ENCODE measurements at places on chromosomes 1 and 21.

GRCh38 chr21:15841856-15842564 lies 112.2 kb downstream of the USP25 start:
- no peak for DNase-seq

GRCh38 chr1:61797045-61797755 lies 54.9 kb downstream of the PATJ start:
- no peak for DNase-seq

GRCh38 chr1:233064988-233065387 lies 114.6 kb downstream of the NTPCR start:
- DNase-seq: no peak

- DNase-seq: no peak
These were observed 37.3 kb downstream of the HSD3B1 start for GRCh38 chr1:119544165-119544762.

- DNase-seq: no peak
These were observed 134.6 kb upstream of the RUNX3 start for GRCh38 chr1:25064465-25065240.

DNA sequence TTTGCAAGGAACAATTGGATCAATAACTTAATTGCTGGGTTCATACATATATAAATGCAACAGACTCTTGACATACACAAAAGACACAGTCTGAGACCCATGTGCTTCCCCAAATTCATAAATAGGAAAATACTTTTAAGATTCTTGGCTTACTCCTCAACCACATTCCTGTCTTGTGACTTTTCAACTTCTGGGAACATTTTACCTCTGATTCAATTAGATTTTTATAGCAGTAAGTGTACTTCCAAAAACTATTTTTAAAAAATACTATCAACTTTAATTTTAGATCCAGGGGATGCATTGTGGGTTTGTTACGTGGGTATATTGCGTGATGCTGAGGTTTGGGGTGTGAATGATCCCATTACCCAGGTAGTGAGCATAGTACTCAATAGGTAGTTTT lies 406.7 kb downstream of the RPS6KC1 start:
- no peak for DNase-seq

GRCh38 chr1:2566101-2567045 lies 10.2 kb downstream of the TNFRSF14 start:
- no peak for DNase-seq

GRCh38 chr1:185017338-185017737 lies 28.0 kb upstream of the RNF2 start:
- DNase-seq: no peak

DNA sequence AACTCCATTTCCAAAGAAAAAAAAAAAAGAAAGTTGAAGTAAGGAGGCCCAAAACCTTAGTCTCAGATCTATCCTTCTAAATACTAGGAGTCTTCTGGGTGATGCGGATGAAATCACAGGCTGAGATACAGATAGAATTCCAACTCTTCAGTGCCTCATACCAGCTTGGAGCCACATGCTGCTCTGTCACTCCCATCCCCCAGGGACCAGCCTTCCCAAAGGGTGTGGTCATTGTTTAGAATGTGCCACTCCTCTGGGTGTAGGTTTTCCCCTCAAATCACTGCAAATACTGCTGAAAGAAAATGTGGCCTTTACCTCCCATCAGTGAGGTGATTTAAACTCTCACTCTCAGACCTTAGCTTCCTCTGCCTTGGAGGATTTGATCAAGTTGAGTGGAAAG lies 112.9 kb downstream of the CDC7 start:
- DNase-seq: no peak

DNA sequence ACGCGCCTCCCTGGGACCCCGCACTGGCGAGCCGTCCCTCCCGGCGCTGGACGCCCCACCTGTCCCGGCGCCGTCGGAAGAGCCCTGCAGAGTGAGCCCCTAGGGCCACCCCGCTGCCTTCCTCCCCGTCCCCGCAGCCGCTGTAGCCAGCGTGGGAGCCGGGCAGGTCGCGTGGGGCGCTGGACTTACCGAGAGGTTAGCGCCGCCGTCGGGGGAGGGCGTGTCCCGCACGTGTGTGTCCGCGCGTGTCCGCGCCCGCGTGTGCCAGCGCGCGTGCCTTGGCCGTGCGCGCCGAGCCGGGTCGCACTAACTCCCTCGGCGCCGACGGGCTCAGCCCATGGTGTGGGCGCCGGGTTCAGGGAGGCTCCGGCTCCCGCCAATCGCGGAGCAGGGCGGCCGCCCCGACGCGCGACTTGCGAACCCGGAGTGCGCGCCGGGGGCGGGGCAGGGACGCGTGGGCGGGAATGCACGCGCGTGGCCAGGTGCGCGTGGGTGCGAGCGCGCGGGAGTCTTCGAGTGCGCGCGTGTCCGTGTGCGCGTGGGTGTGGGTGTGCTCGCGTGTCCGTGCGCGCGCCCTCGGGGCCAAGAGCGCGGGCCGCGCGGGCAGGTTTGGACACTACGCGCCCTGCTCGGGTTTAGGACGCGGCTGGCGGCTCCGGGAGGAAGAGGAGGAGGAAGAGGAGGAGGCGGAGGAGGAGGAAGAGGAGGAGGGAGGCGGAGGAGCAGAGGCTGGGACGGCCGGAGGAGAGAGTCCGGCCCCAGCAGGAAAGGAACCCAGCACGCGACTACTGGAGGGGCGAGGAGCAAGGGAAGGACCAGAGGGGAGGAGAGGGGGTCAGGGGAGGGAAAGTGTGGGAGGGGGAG lies 145.2 kb upstream of the ETS2 start:
- no peak for DNase-seq
